ENCODE measurements at places on chromosomes 5 and 9.
A peak's percentile ranks its signal among the peaks of the same experiment; 100 is the strongest.

DNA sequence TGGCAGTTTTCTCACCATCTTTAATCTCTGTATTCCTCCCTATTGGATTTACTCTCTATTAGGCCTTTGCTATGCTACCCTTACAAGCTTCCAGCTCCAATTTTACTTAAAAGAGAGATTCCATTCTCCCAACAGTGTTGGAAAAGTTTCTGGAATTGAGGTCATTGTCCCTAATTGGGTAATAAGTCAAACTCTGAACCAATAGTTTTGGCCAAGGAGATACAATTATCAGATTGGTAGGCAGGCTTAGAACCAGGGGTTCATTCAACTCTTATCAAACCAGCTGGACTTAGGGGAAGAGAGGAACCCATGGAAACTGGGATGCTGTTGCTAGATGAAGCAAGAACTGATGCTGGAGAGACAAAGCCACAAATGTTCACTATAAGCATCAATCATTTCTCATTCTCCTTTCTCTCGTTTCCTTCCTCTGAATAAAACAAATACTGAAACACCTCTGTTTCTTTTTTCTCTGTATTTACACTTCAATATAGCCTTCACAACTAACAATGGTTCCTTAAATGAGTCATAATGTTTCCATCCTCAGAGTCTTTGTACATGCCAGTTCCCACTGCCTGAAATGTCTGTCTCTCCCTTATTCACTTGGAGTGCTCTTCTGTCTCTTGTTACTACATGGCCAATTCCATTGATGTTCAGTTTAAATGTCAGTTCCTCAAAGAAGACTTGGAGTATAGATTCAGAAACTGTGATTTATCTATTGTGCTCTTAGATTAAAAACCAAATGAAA lies 587.3 kb downstream of the GABRG2 start:
- no peak for DNase-seq

DNA sequence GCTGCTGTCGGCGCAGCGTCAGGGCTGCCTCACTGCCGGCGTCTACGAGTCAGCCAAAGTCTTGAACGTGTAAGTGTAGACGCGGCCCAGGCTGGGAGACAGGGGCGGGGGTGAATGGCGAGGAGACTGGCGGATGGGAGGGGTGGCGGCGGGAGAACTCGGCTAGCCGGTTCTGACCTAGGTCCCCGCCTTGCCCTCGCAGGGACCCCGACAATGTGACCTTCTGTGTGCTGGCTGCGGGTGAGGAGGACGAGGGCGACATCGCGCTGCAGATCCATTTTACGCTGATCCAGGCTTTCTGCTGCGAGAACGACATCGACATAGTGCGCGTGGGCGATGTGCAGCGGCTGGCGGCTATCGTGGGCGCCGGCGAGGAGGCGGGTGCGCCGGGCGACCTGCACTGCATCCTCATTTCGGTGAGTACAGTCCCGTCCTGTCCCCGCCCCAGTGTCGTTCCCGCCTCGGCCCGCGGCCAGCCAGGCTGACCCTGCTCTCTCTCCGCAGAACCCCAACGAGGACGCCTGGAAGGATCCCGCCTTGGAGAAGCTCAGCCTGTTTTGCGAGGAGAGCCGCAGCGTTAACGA lies 745 bp downstream of the GADD45G start:
- peak; percentile 77 for DNase-seq

DNA sequence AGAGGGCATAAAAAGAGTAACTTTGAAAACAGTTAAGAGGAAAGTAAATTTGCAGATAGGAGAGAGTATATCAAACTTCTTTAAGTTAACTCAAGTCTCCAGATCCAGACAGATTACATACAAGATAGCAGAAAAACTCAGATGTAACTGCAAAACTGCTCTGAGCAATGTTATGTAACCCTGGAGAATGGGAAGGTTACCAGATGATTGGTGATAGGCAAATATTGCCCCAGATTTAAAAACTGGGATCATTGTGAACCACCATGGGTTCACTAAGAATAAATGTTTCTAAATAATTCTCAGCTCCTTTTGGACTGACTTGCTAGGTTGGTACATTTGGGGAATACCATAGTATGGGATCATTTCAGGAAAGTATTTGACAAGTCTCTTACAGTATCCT lies 176.5 kb downstream of the ARL15 start:
- DNase-seq = no peak

- DNase-seq = no peak
These were observed 46.4 kb downstream of the SEMA5A start for GRCh38 chr5:9499498-9499876.

GRCh38 chr9:19934301-19934871 lies 145.5 kb upstream of the SLC24A2 start:
- DNase-seq = no peak

DNA sequence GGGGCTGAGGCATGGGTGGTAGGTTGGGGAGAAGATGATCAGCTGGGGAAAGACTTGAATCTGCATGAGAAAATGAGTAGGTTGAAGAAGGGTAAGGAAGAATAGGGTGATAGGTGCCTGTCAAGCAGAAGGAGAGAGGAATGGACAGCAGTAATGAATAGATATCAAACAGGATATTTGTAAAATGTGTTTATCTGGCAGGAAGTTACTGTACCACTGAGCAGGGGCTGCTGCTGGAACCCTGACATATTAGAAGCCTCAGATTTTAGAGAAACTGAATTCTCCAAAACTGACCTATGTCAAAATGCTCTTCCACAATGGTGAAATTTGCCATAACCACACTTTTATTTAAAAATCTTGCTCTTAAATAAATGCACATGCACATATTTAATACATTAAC lies 41.0 kb downstream of the CCDC192 start:
- DNase-seq = no peak

- no peak for DNase-seq
These were observed 250.2 kb upstream of the RFX3 start for GRCh38 chr9:3775968-3776367.

GRCh38 chr9:123922431-123922830 lies 7.5 kb downstream of the DENND1A start:
- no peak for DNase-seq

Data from activated CD4-positive, alpha-beta T cell treated with anti-CD3 and anti-CD28 coated beads for 48 hours (primary cell).